ENCODE measurements at places on chromosomes 1 and 21.

DNA sequence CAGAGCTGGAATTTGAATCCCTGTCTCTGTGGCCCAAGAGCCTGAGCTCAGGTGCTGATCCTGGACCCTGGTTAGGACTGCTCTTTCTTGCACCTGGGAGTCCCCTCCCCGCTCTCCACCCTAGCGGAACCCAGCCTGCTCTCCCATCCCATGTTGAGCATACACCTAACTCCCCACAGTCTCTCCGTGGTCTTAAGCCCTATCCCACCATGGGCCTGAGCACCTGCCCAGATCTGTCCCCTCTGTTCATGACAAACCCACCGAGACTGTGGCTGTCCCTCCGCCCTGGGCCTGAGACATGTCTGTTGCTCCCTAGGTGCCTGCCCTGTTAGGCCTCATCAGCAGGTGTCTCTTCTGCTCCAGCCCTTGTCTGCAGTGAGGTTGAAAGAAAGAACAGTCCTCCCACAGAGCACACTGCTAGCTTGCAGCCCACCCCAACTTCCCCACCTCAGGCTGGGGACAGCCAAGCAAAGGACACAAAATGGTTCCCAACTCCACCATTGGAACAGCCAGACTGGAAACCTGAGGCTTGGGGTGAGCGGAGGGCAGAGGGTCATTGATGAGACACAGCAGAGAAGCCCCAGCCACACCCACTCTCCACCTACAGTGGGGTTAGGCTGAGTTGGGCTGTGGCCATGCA is 118.5 kb downstream of the MATN1 start:
- no peak for DNase-seq

- DNase-seq = no peak
Measured at GRCh38 chr1:54229281-54229891, 29.4 kb downstream of the MRPL37 start.

DNA sequence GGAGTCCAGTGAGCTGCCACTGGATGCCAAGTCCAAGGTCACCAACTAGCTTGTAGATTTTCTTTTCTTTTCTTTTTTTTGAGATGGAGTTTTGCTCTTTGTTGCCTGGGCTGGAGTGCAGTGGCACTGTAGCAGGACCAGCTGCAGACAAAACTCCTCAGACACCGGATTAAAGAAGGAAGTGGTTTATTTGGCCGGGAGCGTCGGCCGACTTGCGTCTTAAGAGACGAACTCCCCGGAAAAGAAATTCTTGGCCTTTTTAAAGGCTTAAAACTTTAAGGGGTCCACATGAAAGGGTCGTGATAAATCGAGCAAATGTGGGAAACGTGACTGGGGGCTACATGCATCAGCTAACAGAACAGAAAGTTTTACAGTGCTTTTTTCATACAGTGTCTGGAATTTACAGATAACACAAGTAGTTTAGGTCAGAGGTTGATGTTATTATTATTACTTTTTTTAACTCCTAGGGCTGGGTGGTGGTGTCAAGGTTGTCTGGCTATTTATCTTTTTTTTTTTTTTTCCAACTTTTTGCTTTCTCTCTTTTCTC is 36.4 kb upstream of the CFAP126 start:
- DNase-seq = no peak

- no peak for DNase-seq
Measured at GRCh38 chr21:41939391-41939790, 14.4 kb downstream of the C2CD2 start.

- DNase-seq = peak; percentile 44
Measured at GRCh38 chr1:63148825-63149645, 173.3 kb upstream of the FOXD3 start.

- DNase-seq = peak; percentile 47
Measured at GRCh38 chr1:171438441-171438840, 46.9 kb upstream of the PRRC2C start.

- no peak for DNase-seq
Measured at GRCh38 chr1:241396747-241397681, 40.0 kb upstream of the RGS7 start.

Measured in tibial nerve (tissue), 4 donors.